Stimulated activated CD8-positive, alpha-beta memory T cell treated with anti-CD3 and anti-CD28 coated beads, Interleukin-4, amount 100 ng/mL, for 1 hour (primary cell): ENCODE measurements at places on chromosomes 2 and 18.

DNA sequence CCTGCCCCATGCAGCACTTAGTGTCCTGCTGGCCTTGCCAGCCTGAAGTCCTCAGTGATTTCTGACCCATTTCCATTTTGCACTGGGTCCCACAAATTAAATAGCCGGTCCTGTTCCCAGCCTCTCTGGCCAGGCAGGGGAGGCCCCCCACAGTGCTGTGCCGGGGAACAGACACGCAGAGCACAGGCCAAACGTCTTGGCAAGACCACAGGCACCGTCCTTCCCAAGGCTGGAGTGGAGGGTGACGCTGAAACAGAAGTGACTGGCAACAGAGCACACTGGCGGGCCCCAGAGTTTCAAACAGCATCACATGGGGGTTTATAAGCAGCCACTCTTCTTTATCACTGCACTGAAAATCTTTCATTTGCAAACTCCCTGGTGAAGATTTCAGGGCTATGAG lies 52.2 kb downstream of the EDAR start:
- no peak for DNase-seq

DNA sequence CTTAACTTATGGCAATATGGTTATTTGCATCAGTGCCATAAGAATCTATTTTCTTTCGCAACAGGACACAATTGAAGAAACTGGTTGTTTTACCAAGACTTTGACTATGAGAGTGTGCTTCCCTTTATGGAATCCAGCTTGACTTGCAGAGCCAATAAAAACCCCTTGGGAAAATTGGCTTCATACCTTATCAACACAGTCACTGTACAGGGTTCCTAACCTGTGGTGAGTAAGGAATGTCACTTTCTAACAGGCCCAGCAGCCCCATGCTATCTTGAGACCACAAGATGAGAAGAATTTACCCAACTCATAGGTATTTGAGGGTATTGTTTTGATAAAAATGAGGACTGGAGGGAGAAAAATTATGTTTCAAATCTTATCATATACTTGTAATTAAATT lies 418.5 kb upstream of the MAP2 start:
- DNase-seq: no peak

DNA sequence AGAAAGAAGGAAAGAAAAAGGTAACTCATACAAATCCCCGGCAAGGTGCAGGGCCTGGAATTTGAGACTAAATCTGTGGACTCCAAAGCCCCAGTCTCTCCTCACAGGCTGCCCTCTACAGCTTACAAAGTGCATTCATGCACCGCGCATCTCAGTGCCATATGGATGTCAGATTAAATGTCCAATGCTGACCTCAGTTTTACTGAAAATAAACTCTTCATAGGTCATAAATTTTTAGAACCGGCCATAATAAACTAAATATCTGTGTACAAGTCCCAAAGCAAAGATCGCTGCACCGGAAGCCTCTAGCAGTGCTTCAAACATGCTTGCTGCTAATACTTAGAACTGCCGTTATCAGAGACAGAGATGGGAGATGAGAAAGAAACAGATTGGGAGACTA lies 17.7 kb downstream of the ST6GAL2 start:
- no peak for DNase-seq

GRCh38 chr2:172195836-172196376 lies 93.2 kb upstream of the DLX2 start:
- DNase-seq: no peak

DNA sequence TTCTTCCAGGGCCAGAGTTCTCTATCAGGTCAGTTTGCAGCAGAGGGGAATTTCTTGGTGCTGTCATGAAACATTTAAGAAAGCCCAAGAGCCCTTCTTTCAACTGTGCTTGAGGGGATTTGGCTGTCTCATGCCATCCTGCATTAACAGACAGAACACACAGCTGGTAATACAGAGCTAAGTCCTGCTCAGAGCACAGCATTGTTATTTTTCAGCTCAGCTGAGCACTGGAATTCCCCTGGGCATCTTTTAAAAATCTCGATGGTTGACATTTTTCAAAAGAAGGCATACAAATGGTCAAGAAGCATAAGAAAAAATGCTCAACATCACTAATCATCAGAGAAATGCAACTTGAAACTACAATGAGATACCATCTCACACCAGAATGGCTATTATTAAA lies 14.9 kb upstream of the IL1R2 start:
- DNase-seq: no peak

- DNase-seq: no peak
These were observed 154.8 kb upstream of the APCDD1 start for GRCh38 chr18:10299643-10300042.

- no peak for DNase-seq
These were observed 298.5 kb downstream of the PAX3 start for GRCh38 chr2:222000326-222000725.

DNA sequence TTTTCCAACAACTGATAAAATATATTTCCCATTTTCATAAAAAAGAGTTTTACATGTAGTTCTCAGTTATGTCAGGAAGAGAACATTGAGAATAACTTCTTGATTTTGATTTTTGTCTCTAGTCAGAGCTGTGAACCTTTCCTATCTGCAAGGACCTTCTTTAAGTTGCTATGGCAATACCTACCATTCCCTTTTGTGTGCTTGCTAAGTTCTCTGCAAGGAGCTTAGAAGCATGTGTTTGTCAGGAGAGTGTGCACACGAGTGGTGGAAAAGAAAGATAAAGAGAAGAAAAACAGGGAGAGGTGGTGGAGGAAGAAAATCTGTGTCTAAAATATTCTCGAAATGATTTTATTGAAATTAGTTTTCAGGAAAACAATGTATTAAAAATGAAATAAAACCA lies 140.3 kb upstream of the SLC8A1 start:
- DNase-seq: no peak

- DNase-seq: no peak
These were observed 80.3 kb downstream of the VSNL1 start for GRCh38 chr2:17620841-17621240.

- DNase-seq: no peak
These were observed 264.6 kb downstream of the HDAC4 start for GRCh38 chr2:239136203-239136602.

- no peak for DNase-seq
These were observed 30.9 kb downstream of the NRXN1 start for GRCh38 chr2:51000849-51001617.

- no peak for DNase-seq
These were observed 199.4 kb upstream of the REV1 start for GRCh38 chr2:99689145-99689742.

- DNase-seq: no peak
These were observed 356.7 kb upstream of the LYPD1 start for GRCh38 chr2:133026536-133027177.

DNA sequence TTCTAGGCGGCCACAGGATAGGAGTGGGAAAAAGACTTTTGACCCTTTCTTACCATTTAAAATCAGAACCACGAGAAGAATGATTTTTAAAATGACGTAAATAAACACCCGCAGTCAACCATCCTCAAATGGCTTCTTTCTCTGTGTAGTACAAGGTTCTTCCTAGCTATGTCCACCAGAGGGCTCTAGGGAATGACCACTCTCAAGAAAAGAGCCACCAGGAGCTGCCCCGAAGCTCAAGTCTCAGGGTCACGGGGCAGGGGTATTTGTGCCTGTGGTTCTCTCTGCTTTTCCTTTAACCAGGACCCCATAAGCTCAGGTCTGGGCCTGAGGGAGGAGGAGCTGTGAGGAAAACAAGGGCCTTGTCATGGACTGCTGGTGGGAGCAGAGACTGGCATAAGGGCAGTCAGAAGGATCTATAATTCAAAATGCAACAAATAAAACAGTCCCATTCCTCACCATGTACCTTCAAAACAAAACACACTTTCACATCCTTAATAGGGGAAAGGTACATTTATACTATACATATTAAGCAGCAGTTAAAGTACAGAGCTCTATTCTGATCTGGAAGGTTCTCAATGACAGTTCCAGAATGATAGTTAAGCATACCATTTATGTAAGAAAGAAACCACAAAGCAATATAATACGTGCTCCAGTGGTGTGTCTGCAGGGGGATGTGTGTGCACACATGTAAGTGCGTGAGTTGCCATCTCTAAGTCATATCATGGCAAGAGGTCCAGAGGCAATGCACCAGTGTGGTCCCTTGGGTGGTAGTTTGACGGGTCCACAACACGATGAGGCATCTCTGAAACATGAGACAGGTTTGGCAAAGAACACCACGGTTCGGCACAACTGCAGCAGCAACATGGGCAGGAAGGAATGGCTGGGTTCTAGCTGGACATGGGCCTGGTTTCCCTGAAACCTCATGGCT lies 18.6 kb downstream of the LYPD1 start:
- DNase-seq: no peak

DNA sequence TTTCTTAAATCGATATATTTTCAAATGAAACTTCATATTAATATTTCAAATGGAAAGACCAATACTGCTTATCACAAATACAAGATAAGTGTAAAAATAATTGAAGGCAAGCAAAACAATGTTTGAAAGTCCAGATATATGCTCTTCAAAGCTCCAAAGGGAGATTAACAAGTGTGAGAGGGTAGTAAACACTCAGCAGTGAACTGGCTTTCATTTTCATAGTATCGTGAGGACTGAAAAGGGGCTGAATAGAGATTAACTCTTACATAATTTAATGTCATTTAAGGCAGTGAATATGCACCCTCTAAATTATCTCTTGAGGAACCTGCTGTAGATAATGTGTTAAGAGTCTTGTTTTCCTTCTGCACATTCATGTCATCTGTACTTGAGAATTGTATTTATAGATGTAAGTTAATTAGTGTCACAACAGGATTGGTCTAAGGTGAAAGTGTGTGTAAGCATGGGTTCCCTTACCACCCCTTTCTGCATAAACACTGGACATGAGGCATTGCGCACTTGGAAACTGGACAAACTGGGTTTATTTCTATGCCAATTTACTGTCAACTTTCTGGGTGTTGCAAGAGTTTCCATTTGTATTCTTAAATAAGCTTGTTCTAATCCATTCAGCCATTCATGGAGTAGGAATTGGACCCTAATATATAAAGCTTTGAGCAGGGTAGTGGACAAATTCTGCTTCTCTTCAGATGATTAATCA lies 76.7 kb upstream of the SESTD1 start:
- DNase-seq: no peak

- DNase-seq: no peak
These were observed 9.0 kb upstream of the IGFBP2 start for GRCh38 chr2:216624251-216624650.

GRCh38 chr2:60463249-60463648 lies 90.2 kb downstream of the BCL11A start:
- DNase-seq: no peak

DNA sequence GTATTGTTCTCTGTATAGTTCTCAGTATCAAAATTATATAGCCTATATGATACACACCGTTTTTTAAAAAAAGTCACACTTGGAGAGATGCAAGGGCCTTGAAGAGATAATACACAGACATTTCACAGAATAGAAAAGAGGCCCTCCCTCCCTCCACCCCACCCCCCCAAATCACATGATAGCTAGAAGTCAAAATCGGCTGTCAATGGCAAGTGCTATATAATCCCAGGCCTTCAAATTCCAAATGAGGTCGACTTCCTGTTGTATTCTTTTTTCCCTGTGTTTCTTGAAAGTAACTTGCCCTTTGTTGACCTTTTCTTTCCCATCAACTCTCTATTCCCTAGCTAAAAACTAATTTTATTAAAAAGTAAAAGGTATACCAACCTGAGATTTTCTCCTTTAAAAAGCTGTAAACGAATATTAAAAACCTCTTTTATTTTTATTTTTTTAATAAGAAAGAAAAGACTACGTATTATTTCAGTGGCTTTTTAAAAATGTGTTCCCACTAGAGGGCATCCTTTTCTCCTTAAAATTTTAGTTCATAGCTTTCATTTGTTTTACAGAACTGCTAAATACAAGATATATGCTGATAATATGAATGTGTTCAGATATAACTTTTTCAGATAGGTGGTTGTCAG lies 46.6 kb downstream of the KCMF1 start:
- DNase-seq: no peak

DNA sequence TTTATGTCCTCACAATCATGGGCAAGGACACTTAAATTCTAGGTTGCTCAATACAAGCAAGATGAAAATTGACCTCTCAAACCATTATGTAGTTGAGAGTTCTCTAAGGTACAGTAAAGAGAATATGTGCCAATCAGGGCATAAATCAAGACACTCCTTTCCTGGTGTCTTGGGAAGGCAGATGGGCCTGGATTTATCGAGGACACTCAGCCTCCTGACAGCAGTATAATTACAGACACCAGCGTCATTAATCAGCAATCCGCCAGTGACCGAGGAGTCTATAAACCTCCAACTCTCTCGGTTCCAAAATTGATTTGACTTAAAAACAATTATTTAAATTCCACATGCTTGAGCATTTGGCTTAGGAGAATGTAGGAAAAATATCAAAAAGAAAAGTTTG lies 75.7 kb upstream of the DAPL1 start:
- no peak for DNase-seq

DNA sequence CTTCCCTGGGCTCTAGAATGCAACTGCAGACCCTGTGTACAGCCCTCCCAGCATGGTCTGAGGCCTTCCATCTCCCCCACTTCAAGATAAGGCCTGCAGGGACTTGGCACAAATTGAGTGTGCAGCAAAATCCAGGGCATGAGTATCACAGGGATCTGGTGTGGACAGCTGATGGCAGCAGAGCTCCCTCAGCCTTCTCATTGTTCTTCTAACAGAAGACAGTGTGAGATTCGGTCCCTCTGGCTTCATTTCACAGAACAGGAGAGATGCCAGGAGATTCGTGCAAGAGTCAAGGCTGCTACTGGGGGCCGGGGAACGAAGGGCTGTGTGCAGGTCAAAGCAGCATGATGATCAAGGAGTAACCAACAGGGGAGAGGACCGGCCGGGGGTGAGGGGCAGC lies 85.8 kb downstream of the UXS1 start:
- no peak for DNase-seq
